ENCODE measurements at places on chromosomes 6 and 20.

DNA sequence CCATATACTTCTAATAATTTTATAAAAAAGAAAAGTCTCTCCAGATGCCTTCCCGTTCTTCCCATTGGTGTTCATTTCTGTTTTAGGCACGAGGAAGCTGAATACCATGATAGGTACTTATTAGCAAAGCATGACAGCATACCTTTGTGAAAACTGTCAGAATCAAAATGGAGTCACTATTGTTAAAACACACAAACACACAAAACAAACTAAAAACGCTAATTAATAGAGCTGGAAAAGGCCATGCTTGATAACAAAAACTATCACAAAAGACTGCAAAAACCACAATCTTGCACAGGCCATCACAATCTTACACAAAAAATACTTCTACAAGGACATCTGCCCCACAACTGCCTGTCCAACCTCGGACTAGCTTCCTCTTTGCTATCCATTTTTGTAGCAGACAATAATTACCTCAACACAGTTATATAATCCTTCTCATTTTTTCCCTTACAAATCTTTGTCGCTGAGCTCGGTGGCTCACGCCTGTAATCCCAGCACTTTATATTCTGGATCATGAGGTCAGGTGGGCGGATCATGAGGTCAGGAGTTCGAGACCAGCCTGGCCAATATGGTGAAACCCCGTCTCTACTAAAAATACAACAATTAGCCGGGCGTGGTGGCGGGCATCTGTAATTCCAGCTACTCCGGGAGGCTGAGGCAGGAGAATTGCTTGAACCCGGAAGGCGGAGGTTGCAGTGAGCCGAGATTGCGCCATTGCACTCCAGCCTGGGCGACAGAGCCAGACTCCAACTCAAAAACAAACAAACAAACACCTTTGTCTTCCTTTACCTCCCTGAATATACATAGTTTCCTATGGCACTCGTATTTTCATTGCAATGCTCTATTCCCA, 3.2 kb upstream of the ABT1 start:
- peak; percentile 51 for DNase-seq

DNA sequence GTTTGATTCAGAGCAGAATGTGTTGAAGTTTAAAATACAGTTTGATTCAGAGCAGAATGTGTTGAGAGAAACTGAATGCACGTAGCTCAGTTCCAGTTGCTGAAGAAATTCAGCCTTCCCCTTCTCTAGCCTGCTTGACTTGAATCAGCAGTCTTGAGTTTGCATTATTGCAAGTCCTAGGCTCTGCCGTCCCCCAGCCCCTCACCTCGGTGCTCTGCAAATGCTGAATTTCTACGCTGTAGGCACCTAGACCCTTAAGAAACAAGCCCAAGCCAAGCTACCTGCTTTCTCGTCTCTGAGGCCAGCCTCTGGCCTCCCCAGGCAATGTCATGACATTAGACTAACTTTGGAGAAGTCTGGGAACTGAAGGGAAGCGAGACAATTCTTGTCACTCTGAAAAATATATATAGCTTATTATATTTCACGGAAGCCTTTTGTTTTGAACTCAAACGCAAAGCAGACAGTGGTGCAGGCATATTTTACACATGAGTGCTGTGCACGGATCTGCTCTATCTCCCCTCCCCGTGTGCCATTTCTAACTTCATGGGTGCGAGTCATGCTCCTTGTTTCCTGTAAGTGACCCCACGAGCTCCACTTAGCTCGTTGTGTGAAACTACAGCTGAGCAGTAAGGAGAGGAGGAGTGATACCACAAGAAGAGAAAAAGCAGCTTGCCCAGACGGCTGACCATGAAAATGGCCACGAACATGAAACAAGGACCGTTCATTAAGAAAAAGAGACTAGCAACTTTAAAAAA, 71.4 kb upstream of the DUSP22 start:
- no peak for DNase-seq

DNA sequence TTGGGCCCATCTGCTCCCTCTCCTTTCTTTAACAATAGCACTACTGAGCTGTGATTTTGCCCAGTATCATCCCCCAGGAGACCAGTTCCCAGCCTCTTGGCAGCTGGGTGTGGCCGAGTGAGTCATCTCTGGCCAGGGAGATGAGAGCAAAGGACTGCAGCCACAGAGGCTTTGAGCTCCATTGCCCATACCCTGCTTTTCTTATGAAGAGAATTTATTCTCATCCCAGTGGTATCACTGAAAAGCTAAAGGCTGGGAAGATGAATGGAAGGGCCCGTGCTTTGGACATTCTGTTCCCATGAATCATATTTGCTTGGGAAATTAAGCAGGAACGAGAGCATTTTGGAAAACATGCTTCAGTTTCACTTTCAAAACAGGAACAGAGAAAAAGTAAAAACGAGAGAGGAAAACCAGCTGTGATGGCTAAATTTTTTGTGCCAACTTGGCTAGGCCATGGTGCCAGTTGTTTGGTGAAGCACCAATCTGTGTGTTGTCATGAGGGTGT, 14.9 kb downstream of the CST3 start:
- peak; percentile 72 for DNase-seq

- no peak for DNase-seq
Observed at GRCh38 chr6:56145616-56146015, 101.8 kb downstream of the COL21A1 start.

DNA sequence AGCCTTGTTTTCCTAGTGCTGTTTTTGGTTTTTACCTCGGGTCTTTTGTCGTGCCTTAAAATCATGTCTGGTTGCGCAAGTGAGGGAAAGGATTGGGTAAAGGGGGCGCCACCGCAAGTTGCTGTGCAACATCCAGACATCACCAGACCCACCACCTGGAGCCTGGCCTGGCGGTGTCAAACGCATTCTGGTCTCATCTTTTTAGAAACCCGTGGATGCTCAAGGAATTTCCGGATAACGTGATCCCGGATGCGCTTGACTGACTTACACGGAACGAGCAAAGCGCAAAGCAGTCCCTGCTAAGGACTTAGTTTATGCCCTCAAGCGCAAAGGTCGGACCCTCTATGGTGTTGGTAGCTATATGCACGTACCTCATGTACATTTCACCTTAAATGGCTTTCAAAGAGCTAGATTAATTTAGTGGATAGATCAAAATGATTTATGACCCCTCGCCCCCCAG, 105.2 kb downstream of the OR2B2 start:
- DNase-seq: peak; percentile 73

DNA sequence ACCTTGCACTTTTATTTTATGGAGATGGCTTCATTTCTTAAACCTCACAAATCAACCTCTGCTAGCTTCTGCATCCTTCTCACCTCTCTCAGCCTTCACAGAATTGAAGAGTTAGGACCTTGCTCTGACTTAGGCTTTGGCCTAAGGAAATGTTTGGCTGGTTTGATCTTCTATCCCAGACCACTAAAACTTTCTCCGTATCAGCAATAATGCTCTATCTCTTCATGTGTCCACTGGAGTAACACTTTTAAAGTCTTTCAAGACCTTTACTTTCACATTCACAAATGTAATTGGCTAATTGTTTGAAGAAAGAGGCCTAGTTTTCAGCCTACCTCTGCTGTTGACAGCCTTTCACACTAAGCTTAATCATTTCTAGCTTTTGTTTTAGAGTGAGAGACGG, 212.9 kb downstream of the TTLL2 start:
- DNase-seq: no peak

DNA sequence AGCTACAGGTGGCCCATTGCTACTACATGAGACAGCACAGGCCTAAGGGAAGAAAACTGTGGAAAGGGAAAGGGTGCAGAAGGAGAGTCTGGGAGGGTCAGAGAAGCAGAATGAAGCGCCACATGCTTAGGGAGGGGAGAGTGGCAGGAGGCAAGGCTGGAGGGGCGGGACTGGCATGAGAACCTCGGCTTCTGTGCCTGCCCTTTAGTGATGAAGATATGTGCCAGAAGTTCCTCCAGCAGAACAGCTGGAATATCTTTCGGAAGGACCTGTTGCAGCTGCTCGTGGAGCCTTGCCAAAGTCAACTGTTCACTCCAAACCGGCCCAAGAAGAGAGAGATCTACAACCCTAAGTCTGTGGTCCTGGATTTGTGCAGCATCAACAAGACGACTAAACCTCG, 61.8 kb downstream of the CNBD2 start:
- no peak for DNase-seq

- DNase-seq: peak; percentile 81
Observed at GRCh38 chr6:25788305-25788922, 33.9 kb downstream of the SLC17A4 start.

GRCh38 chr20:3919352-3919751, 30.2 kb downstream of the PANK2 start:
- no peak for DNase-seq

- no peak for DNase-seq
Observed at GRCh38 chr6:143839196-143839595, 3.9 kb upstream of the LTV1 start.

- DNase-seq: peak; percentile 52
Observed at GRCh38 chr6:12916006-12916405, 199.4 kb downstream of the PHACTR1 start.

GRCh38 chr20:51165131-51165530, 142.2 kb upstream of the KCNG1 start:
- DNase-seq: no peak

All from OCI-M1 (cell line).